ENCODE measurements at places on chromosomes 11 and 22.

- no peak for DNase-seq
These were observed 2.5 kb downstream of the TSG101 start for GRCh38 chr11:18524248-18524647.

DNA sequence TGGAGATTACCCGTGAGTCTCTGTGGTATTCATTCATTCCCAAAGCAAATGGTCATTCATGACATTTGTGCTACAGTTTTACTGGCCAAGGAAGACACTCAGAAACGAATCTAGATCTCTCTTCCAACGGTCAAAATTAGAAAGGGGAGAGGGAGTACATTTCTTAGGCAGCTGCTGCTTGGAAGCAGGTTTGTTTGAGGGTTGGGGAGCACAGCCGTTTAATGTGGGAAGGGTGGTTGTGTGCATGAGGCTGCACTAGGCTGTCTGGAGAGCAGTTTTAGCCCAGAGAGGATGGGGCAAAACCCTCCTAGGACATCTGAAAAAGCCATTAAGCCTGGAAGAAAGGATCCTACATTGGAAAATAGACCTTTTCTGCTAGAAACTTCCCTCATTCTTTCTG, 29.7 kb upstream of the TIMP3 start:
- no peak for DNase-seq

- no peak for DNase-seq
These were observed 6.6 kb upstream of the RAB30 start for GRCh38 chr11:83078269-83078668.

GRCh38 chr11:91798240-91798639, 426.4 kb upstream of the FAT3 start:
- DNase-seq: no peak

GRCh38 chr11:44858796-44859527, 91.7 kb downstream of the TP53I11 start:
- no peak for DNase-seq

Data from NCI-H524 treated with DMSO at 0.1 percent for 48 hours (cell line).